ENCODE measurements at places on chromosomes 1 and 21.
A peak's percentile ranks its signal among the peaks of the same experiment; 100 is the strongest.

GRCh38 chr1:5769146-5769545 lies 223.1 kb downstream of the NPHP4 start:
- no peak for DNase-seq

GRCh38 chr1:223531742-223532341 lies 133.7 kb downstream of the CAPN8 start:
- peak; percentile 19 for DNase-seq

DNA sequence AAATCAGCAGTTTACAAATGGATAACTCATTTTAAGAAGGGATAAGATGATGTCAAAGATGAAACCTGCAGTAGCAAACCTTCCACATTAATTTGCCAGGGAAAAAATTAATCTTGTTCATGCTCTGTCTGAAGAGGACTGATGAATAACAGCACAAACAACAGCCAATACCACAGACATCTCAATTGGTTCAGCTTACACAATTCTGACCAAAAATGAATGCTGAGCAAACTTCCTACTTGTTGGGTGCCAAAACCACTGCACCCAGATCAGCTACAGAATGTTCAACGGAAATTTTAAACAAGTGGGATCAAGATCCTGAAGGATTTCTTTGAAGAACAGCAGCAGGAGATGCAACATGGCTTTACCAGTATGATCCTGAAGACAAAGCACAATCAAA lies 98.3 kb downstream of the COQ8A start:
- DNase-seq: no peak

DNA sequence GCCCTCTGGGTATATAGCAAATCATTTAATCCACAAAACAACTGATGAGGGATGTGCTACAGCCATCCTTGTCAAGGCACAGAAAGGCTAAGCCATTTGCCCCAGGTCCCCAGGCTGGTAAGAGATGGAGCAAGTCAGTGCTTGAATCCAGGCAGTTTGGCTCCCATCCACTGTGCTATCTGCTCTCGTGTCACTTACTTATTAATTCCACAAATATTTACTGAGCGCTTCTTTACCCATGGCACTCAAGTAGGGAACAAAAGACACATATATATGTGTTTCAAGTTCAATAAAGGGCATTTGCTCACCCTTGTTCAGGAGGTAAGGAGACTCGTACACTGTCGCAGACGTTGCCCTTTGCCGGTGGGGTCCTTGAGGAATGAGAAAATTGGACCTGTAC lies 38.6 kb upstream of the MPZL1 start:
- no peak for DNase-seq

DNA sequence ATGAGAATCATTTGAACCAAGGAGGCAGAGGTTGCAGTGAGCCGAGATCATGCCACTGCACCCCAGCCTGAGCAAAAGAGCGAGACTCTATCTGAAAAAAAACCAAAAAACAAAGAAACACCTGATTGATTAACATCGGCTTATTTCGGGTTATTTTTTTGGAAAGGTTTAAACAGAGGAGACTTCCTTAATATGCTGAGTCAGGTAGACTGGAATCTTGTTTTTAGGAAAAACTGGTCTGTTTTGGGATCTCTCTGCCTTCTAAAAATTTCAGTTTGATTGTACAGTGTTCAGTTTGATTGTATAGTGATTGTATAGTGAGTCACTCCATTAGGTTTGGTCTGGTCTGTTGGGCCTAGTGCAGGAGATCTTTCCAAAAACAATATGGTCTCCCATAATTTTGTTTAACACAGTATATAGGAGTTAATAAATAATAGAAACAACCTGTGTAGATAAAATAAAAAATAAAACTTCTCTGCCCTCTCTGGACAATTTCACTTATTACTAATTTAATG lies 196.3 kb upstream of the CHRM3 start:
- DNase-seq: no peak

DNA sequence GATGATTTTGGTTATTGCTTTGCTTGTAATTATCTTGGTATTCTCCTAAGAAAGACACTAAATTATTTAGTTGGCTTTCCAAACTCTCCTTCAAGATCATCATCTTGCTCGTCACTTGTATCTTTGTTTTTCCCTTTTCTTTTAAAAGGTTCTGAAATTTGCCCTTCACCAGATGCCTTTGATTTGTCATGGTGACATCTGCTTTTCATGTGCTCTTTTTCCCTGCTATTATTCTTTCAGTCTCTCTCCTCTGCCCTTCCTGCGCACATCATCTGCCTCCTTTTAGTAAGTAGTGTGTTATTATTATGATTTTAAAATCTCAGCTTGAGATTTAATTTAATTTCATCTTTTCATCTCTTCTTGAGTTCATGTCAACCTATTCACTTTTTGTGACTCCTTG lies 92.1 kb downstream of the BACH1 start:
- DNase-seq: no peak

- no peak for DNase-seq
Observed at GRCh38 chr1:185969028-185969427, 234.8 kb downstream of the HMCN1 start.

DNA sequence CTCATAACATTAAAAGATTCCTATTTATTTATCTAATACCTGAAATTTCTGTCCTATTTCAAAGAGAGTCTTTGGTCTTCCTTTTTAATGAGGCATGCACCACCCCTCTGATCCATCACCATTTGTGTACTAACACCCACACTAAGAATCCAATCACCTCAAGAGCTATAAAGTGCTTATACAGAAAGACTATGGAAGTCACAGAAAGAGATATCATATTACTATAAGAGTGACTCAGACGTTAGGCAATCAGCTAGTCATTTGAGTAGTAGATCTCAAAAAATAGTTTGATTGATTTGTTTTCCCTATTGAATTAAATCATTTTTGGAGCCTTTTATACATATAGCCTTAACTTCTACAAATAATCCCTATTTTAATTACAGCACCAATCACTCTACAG lies 46.1 kb downstream of the NME7 start:
- no peak for DNase-seq

GRCh38 chr21:27047283-27047657 lies 80.4 kb upstream of the ADAMTS5 start:
- DNase-seq: no peak

- DNase-seq: no peak
Observed at GRCh38 chr1:151655371-151655770, 43.5 kb downstream of the SNX27 start.

- DNase-seq: no peak
Observed at GRCh38 chr1:1461721-1462317, 9.7 kb upstream of the ATAD3B start.

DNA sequence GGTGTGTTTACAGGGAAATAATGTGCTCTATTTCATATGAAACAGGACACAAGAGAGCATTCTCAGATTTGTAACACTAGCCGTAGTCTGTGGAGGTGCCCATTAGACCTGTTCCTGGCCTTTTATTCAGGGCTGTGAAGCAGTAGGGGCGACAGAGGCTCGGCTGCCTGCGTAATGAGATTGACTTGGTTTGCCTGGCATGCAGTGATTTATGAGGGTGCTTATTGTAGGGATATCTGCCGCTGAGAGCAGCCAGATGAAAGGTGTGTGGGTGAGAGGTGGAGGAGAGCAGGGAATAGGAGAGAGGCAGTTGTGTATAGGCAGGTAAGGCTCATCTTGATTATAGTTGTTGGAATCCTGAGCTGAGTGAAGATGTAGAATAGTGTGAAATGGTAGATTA lies 51.3 kb downstream of the DNAJC6 start:
- no peak for DNase-seq

GRCh38 chr1:233512538-233512937 lies 101.4 kb upstream of the KCNK1 start:
- no peak for DNase-seq

DNA sequence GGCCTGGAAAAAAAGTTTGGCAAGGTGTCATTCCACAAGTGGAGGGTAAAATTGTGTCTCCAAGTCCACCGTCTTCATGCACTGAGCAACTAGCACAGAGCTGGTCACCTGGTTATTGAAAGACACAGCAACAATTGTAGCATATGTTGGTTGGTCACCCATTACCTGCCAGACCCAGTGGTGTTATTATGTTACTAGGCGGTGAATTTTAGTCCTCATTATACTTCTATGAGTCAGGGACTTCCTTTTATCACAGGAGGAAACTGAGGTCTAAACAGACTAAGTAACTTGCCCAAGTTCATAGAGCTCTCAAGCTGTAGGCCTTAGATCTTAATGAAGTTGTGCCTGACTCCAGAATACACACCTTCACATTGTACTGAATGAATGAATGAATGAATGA lies 94.9 kb upstream of the VANGL1 start:
- no peak for DNase-seq

DNA sequence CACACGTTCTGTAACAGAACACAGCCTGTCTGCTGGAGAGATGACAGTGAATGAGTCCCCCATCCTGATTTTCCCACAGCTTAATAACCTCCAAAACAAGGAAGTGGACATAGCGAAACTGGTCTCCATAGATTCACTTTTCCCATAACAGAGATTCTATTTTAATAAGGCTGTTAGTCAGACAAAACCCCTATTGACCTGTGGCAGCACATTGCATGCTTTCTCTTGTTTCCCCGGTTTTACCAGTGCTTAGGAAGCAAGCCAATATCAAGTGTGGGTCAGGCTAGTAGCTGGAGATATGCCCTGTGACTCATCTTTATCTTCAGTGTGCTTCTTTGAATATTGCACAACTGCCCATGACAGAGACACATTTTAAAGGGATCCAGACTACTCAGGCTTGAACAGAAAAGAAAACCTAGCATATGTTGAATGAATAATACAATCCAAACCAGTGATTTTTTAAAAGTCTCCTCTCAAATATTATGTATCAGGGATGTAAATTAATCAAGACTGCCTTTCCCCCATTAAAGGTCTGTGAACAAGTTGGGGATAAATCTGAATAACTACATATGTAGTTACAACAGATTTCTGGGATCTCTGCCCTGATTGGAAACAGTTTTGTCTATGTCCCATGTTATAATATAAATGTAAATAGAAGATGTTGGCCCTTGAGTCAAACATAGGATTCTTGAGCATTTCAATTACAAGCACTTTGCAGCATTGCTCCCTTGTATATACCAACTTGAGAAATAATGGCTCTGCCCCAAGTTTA lies 11.9 kb upstream of the CLDN8 start:
- no peak for DNase-seq

- no peak for DNase-seq
Observed at GRCh38 chr1:85847356-85847755, 139.1 kb upstream of the ZNHIT6 start.

GRCh38 chr1:78240755-78241154 lies 195.0 kb downstream of the GIPC2 start:
- DNase-seq: no peak

DNA sequence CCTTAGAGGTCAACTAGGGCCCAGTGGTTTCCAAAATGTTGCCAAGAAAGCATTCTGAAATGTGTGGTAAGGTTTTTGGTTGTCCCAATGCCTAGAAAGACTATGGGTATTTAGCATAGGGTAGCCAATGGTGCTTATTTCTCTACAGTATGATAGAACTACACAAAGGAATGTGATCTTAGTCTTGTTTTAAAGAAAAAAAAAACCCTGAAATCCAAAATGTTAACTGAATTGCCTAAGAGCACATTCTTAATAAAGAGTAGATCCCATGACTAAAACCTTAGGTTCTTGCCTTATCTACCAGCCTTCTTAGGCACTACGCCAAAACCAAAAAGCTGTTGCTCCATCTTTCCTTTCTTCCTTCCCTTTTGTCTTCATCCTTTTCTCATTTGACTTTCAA lies 428.2 kb downstream of the MRPL39 start:
- no peak for DNase-seq

DNA sequence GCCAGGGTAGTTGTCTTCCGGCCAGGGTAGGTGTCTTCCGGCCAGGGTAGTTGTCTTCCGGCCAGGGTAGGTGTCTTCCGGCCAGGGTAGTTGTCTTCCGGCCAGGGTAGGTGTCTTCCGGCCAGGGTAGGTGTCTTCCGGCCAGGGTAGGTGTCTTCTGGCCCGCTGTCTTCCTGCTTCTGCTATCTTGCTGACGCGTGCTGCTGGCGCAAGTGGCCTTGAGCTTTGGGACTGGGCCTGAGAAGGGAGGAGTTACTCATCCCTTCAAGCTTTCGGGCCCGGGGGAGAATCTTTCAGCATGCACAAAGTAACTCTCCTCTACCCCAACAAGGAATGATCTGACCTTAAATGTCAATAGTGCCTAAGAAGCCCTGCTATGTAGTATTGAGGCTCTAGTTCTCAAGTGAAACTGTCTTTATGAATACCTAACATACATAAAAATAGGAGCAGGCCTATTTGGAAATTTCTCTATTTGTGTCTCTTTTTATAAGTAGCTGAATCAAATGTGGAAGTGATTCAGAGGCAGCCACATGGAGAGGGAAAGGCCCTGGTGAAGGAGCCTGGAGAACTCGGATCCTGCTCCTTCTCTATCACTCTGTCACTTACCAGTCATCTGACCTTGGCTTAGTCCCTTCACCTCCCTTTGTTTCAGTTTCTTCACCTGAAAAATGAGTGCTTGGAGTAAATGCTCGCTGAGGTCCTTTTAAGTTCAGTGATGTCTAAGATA lies 65.6 kb downstream of the RGL1 start:
- DNase-seq: no peak

- DNase-seq: no peak
Observed at GRCh38 chr1:29114654-29115053, 9.0 kb downstream of the TMEM200B start.

GRCh38 chr1:184860985-184861754 lies 106.5 kb upstream of the EDEM3 start:
- DNase-seq: no peak

Data from T-helper 2 cell treated with Interferon-gamma antibody and Interleukin-4, amounts not matched to agents 5 μg/mL and 100 μg/mL, for 36 hours (primary cell).